Stimulated activated naive CD4-positive, alpha-beta T cell treated with Interleukin-2 at 50 U/mL for 16 hours (primary cell): ENCODE measurements at places on chromosomes 11 and 22.

DNA sequence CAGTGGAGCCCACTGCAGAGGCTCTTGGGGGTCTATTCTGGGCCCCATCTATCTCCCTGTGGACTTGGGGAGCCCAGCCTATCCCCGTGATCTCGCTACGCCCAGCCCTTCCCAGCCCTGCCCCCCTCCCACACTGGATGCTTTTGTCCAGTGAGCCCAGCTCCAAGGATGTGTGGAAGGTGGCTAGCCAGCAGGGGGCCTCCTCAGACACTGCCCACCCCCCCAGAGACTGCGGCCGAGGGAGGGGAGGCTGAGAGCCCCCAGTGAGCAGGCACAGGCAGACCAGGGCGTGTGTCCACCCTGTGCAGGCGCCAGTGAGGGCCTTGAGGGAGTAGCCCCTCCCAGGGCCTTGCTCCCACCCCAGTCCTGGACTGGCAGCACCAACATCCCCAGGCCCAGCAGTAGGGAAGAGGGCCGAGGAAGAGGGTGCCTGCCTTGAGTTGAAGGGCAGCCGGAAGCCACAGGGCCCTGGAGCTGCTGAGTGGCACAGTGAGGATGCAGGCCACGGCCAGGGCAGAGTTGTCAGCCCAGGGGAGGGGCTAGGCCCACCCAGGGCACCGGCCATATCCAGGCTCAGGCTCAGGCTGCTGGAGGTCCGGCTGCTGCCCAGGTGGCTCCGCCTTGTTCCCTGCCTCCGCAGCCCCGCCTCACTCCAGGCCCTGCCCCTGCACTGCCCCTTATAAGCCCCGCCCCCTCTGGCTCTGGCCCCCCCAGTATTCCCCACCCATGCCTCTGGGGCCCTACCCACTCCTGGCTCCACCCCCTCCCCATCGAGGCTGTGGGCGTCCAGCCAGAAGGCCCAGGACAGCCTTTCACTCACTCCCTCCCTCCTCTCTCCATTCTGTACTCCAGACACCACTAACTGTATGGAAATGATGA lies 28.0 kb downstream of the MOB2 start:
- no peak for DNase-seq

DNA sequence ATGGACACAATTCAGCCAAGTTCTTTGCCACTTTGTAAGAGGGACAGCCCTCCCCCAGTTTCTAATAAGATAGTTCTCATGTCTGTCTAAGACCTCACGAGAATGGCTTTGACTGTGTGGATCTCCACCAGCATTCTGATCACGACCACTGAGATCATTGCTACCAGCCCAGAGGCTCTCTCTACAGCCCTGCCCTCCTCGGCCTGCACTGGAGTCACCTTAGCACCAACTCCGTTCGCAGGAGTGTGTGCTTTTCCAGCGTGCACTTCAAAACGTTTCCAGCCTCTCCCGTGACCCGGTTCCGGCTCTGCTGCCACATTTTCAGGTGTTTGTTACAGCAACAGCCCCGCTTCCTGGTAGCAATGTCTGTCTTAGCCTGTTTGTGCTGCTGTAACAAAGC lies 26.2 kb downstream of the TSPAN32 start:
- DNase-seq, result no peak

DNA sequence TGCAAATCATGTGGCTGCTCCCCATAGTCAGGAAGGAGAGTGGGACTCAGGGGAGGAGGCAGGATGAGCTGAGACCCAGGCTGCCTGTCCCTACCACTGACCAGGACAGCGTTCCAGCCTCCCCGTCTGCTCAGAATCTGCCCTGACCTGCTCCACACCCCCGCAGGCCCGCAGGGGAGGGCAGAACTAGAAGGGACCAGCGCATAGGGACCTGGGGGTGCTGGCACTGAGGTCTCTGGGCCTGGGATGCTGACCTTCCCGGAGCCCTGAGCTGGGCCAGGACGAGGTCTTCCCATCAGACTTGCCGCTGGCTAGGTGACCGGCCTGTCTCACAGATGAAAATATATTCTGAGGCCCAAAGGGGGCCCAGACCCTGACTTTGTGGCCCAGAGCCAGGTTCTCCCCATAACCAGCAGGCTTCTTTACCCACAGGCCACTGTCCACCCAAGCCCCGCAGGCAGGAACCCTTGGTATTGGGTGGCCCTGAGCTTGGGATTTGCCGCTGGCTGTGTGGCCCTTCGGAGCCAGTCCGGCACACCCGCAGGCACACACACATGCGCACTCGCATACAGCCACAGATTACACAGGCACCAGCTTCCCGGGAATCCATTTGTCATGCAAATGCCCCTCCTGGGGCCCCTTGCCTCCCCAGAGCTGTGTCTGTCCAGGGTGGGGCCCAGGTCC lies 13.8 kb upstream of the PIM3 start:
- DNase-seq, result no peak

- DNase-seq, result no peak
These were observed 156.1 kb downstream of the ST3GAL4 start for GRCh38 chr11:126511475-126512115.

DNA sequence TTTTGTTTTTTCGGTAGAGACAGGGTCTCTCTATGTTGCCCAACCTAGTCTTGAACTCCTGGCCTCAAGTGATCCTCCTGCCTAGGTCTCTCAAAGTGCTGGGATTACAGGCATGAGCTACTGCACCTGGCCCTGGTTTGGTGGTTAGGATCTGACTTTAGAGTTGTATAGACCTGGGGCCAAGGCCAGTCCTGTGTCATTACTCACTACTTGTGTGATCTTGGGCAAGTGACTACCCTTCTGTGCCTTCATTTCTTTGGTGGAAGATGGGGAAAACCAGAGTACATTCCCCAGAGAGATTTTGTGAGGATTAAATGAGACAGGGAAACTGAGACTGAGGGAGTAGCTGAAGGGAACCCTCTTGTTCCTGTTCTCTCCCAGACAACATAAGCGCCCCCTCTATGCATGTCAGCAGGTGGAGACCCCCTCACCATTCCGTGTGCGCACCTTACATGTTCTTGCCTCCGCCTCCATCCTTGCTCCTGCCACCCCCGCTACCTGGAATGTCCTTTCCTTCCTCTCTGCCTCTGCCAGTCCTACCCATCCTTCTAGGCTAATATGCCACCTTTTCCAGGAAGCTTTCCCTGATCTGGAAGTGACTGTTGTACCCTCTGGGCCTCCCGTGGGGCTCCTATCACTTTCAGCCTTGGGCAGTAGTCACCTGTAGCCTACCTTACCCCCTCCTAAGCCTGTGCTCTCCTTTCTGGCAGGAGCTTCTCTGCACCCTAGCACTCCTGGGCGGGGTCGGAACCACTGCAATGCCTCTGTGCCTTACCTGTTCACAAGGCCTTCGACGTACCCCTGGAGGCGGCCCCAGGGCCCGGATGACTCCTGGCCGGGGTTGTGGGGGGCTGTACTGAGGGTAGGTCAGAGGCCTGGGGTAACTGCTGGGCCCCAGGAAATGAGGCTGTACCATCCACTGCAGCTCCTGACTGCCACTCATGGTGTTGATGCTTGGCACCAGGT lies 3.9 kb downstream of the FOSL1 start:
- DNase-seq, result no peak

DNA sequence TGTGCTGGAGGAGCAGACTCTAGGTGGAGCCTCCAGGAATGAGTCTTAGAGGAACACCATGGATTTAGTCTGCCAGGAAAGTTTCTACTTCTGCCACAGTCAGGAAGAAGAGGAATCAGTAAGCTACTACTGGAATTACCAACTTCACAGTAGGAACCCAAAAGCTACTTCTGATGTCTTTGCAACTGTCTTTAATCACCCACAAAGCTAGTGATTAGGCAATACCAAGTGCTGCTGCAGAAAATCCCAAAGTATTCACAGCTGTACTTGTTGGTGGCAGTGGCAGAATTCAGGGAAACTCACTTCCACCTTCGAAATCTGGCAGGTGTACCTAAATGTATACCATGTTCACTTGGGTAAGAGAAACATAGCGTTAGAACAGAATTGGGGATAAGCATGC lies 264.5 kb upstream of the SORL1-AS1 start:
- DNase-seq, result no peak

DNA sequence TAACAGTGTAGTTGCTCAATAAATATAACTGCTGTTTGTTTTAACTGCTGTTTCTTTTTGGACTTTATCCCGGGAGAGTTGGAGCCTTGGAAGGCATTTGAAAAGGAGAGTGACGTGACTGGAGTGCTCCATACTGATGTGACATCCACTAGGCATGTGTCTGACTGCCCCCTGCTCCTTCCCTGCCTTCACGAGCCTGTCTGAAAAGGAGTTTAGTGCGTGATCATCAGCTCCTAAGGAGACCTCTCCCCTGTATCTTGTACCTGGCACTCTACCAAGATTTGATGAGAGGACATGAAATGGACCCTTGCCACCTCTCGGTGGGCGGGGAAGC lies 22.9 kb downstream of the ZBTB16 start:
- no peak for DNase-seq
